ENCODE measurements at places on chromosomes 16 and 17. TPM values are rescaled to one million over a fixed set of nuclear protein-coding genes. Genes with fewer than 3 reads are reported as not detected.

- no peak for DNase-seq
Observed at GRCh38 chr17:63493411-63493810, 16.6 kb downstream of the ACE start.

Gene KRT23
- polyA plus RNA-seq: not detected

Gene FBXL20
- polyA plus RNA-seq: 3.9 TPM

DNA sequence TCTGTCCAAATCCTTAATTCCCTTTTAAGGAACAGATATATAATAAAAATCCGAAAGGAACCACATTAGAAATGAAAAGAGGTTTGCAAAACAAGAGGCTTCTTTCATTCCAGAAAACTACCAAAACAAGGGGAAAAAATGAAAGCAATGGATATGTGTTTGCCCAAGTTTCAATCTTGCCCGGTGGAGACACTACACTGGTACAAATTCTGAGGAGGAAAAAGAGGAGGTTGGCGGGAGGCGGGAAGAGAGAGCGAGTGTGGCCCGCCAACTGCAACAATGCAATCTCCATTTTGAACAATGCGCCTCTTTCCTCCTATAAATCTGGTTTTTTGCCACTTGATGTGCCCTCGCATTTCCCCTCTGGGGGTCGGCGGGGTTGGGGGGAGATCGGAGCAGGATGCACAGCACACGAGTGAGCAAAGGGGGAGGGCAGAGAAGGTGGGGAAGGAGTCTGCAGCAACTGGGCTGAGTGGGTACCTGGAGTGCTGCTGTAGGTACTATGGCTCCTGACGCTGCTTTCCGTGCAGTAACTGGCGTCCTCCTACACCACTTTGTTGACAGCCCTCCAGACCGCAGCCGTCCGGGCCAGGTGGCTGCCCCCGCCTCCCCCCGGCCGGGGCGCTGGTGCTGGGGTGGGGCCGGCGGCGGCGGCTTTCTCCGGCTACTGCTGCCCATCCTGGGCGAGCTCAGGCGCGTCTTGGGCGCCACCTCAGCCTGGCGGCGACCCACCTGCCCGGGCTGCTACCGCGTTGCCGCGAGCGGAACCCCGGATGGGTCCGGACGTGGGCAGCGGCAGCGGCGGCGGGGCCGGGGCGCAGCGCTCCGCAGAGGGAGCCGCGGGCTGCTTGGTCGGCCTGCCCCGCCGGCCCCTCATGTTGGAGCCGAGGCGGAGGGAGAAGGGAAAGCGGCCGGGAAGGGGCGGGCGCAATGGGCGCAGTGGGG is 93.8 kb upstream of the PLEKHM1 start:
- DNase-seq: peak; percentile 74

Gene CORO1A
- 6.4 TPM for polyA plus RNA-seq
